ENCODE measurements at places on chromosomes 5 and 9.

DNA sequence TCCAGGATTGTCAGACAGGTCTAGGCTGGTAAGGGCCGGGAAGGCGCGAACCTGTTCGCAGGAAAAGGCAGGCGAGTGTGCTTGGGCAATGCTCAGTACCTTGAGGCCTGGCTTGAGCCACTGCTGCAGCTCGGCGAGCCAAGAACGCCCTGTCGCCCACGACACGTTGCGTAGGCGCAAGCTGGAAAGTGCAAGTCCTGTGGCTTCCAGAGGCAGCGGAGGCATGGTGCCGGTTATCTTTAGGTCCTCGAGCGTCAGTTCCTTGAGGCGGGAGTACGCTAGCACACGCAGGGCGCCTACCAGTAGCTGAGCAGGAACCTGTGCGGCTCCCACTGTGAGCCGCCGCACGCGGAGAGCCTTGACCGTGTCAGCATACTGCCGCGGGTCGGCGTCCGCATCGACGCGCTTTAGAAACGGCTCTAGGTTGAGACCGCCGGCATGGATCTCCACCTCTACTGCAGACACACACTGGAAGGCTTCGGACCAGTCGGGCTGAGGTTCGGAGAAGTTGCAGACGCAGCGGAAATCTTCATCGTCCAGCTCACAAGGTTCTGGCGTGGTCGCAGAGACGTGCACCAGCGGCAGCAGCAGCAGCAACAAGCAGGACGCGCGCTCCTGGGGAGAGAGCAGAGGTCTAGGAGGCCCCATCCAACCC is 482 bp downstream of the CD14 start:
- no peak for DNase-seq

DNA sequence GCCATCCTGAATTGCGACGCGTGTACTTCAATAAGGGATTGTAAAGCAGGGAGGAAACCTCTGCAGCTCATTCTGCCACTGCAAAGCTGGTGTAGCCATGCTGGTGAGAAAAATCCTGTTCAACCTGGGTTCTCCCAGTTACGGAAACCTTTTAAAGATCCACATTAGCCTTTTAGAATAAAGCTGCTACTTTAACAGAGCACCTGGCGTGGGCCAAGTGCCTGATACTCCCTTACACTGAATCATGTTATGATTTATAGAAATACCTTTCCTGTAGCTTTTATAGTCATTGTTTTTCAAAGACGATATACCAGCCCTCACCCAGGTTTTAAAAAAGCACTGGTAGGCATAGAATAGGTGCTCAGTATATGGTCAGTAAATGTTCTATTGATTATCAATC is 48.3 kb downstream of the SFXN1 start:
- no peak for DNase-seq

- no peak for DNase-seq
Measured at GRCh38 chr5:135236908-135237747, 161.9 kb downstream of the MACROH2A1 start.

DNA sequence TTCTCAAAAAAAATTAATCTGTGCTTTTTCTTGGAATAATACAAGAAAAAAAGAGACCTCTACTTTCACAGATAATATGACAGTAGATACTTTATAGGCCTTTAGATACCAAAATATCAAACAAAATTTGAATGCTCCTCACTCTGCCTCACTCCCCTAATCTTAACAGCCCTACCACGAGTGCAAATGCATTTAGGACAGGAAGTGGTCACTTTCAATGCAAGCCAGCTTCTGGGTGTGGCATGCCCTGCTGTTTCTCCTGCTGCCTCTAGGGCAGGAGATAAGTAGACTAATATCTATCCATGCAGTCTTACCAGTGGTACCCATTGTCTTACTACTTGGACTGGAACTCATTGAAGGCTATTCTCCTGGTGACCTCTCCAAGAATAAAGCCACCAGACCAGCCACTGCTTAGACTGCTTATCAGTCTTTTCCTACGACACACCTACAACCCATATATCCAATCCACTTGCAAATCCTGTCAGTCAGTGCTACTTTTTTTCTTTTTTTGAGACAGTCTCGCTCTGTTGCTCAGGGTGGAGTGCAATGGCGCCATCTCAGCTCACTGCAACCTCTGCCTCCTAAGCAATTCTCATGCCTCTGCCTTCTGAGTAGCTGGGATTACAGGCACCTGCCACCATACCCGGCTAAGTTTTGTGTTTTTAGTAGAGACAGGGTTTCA is 23.0 kb downstream of the FRRS1L start:
- DNase-seq = no peak

DNA sequence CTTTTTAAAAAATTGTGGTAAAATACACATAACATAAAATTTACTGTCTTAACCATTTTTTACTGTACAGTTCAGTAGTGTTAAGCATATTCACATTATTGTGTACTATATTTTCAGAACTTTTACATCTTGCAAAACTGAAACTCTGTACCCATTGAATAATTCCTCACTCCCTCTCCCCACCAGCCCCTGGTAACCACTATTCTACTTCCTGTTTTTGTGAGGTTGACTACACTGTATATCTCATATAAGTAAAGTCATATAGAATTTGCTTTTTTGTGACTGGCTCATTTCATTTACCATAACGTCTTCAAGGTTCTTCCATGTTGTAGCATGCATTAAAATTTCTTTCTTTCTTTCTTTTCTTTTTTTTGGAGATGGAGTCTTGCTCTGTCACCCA is 87.0 kb downstream of the LNPEP start:
- DNase-seq = no peak

GRCh38 chr5:1647580-1647979 is 123.8 kb upstream of the LPCAT1 start:
- no peak for DNase-seq

- no peak for DNase-seq
Measured at GRCh38 chr5:127744241-127744640, 41.0 kb downstream of the CCDC192 start.

GRCh38 chr9:71209890-71210289 is 88.5 kb upstream of the TRPM3 start:
- DNase-seq = no peak

GRCh38 chr5:6480133-6481051 is 31.7 kb downstream of the UBE2QL1 start:
- no peak for DNase-seq

- no peak for DNase-seq
Measured at GRCh38 chr5:90326995-90327394, 82.6 kb downstream of the CETN3 start.

DNA sequence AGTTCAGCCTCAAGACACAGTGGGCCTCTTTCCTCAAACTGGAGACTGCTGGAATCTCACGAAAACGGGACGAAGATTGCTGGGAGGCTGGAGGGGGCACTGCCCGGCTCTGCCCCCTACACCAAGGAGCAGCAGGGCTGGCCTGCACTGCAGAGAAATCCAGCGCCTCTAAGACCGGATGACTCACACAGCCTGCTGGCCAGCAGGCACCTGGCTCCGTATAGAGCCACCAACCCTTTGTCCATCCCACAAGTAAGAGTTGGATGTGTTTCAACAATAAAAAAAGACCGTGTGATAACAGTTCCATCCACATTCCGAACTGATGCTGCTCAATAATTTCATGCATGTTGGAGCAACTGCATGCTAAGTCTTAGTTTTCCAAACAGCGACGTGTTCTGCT is 11.5 kb downstream of the CCDC127 start:
- DNase-seq = no peak

GRCh38 chr9:21945606-21946005 is 48.6 kb downstream of the CDKN2A start:
- no peak for DNase-seq

DNA sequence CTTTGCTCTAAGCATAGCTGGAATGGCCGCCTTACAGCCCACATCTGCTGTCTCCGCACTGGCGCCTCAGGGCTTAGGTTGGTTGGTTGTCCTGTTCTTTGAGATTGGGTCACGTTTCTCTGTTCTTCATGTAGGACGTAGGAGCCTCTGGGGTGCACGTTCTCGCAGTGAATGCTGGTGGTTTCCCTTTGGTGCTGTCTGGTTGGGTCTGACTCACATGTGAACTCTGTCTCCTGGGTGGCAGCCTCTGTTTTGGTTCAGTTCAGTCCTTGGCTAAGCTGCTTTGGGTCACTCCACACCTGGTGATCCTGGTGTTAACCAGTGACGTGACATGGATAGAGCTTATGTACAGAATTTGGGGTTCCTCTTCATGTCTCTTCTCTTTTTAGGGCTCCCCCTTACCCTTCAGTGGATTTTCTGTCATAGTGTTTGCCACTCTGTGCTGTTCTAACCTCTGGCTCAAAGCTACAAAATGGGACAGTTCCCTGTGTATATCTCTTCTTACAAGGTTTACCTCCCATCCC is 12.6 kb upstream of the LPCAT1 start:
- no peak for DNase-seq

DNA sequence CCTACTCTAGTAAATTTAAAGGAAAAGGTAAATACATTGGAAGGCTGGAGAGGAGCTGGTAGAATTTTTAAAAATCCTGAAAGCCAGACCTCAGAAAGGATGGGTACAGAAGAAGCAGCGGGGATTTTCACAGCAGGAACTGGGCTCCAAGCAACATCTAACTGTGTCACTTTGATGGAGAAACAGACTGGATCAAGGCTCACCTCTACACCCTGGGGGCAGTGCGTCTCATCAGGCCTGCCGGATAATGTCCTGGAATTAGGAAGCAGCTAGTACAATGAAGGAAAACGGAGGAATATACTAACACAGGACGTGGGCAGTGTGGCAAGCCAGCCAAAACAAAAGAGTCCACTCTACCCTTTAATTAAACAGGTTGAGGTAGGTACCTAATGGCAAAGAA is 463.6 kb downstream of the TAF11L14 start:
- DNase-seq = no peak

GRCh38 chr9:130707225-130707976 is 13.8 kb downstream of the EXOSC2 start:
- no peak for DNase-seq

GRCh38 chr5:154397652-154398406 is 48.0 kb upstream of the SAP30L start:
- no peak for DNase-seq

GRCh38 chr5:158648631-158649030 is 451.1 kb downstream of the EBF1 start:
- no peak for DNase-seq

DNA sequence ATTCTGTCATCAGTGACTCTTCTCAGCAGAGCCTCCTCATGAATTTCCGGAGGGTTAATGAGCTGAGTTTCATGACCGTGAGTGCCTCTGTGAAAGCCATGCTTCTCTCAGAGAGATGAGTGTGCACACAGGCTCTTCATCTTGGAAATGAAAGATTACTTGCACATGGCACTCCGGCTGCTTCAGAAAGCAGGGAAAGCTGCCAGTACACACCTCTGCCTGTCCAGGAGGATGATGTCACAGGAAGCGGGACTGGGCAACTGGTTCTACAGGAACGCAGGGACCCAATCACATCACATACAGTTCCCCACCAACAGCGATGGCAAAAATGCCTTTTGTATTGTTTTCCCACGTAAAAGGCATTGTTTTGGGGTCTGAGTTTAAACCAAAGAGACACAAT is 286.0 kb upstream of the DAP start:
- DNase-seq = no peak

- no peak for DNase-seq
Measured at GRCh38 chr5:95621839-95622629, 2.1 kb downstream of the GPR150 start.

- DNase-seq = no peak
Measured at GRCh38 chr9:136890661-136891060, 4.3 kb downstream of the TRAF2 start.

GRCh38 chr5:62585751-62586150 is 7.1 kb downstream of the LRRC70 start:
- DNase-seq = no peak

- DNase-seq = no peak
Measured at GRCh38 chr5:116358911-116359418, 215.7 kb downstream of the SEMA6A start.

GRCh38 chr5:142245786-142246185 is 79.0 kb downstream of the SPRY4 start:
- no peak for DNase-seq

DNA sequence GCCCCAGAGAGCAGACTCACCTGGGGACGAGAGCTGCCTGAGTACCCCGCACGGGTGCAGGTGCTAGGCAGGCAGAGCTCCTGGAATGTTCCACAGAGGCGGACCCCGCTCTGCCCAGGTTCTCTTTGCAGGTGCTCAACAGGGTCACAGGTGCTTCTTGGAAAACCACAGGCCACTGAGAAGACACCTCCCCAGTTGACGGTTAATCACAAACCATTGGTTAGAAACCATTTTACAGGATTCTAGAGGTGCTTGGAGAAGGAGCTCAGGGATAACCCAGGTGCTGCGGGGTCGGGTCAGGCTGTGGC is 17.3 kb upstream of the SLC6A19 start:
- DNase-seq = no peak

DNA sequence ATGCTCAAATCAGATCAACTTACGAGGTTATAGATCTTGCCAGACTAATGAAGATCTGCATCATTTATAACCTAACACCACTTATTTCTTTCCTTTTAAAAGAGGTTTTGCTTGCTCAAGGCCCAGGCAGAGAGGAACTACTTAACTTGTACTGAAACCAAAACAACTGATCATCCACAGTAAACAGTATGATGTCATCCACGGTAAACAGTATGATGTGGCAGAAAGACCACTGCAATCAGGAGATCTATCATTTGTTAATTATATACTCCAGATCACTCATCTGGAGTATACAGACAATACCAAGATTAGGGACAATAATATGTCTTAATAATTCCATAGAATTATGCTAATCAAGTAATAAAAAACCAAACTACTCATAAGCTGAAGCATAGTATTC is 116.8 kb downstream of the ADAMTS6 start:
- DNase-seq = no peak

- DNase-seq = no peak
Measured at GRCh38 chr9:135376511-135377265, 102.9 kb upstream of the PPP1R26 start.

Data from cortex of kidney (tissue), 1 donor.